NCI-H1092 treated with DMSO at 0.1 percent for 48 hours (cell line): ENCODE measurements at places on chromosomes 2 and 18.

DNA sequence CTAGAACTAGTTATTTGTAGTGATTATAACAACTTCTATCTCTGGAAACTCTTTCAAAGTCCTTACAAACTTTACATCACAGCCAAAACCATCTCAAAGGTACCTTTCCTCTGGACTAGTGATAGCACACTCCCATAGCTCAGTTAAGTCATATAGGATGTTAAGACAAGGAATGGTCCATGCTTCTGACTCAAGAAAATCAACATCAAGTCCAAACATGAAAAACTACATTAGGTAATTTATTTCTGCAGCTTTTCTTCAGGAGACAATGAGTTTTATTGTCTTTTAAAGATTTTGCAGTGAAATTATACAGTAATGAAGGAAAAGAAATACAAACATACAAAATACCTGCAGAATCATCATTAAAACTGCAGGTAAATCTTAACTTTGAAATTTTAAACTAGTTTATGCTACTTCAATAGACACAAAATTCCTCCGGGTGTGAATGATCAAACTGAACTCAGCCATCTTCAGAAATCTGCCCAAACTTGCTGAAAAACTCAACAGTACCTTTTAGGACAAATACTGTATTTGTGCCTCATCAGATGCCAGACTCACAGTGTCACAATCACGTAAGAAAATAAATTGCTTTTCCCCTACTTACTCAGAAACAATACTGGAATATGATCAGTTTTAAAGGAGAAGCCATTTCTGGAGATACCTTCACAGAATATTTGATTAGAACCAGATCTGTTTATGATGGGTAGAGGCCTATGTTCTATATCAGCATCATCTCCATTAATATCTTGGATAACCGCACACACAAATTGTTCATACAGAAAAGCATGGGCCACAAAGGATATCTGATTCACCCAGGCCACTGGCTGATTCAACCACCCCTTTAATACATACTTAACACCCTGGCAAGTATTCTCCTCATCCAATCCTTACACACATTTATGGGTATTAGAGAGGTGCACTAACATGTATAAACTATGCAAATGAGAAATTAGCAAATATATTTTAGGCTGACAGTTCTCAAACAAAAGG, 2.6 kb downstream of the TMEM131 start:
- DNase-seq: no peak

DNA sequence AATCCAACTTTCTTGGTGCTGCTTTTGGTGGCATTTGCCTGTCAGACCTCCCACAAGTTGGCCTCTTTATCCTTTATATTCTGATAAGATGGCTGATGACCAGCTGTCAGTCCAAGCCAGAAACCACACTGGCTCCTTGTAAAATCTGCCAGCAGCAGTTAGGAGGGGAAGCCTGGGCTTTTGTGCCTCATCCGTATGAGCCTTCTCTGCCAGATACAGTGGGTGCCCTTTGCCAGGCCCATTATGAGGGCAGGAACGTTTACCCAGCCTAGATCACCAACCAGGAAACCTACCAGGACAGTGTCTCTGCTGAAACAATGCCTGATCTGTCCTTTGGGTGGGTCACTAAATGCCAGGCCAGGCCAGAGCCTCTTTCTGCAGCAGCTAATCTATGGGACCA, 202.9 kb upstream of the SP5 start:
- peak; percentile 1 for DNase-seq

DNA sequence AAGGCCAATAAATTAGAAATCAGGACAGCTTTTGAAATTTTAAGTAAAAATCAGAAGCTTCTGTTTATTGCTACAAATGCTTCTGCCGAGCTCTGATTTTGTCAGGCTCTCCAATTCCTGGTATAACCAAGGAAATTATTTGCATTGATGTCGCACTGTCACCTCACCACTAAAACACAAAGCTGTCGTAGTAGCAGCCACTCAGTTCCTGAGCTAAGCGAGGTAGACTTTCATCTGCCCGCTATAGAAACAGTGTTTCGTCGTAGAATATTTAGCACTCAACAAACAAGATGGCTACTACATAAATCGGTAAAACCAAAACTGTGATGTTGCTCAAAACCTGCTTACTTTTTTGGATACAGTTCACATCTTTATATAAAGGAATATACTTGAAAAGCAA, 141.3 kb upstream of the FOSL2 start:
- DNase-seq: no peak

DNA sequence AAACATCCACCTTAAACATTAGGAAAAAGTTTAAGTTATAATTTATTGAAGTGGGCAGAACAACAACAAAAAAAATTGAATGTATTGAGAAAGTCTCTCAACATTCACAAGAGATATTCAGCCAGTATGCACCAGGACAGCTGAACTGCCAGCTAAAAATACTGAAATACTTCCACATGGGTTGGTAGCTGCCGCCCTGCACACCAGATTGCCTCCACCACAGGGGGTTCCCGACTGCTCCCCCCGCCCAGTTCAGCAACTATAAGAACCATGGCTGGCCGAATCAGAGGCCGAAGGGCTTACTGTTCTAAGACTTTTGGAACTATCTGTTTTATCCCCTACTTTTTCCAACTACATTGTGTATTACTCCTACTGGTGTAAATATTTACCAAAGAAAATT, 150.0 kb upstream of the LRP1B start:
- no peak for DNase-seq

GRCh38 chr2:191318729-191319078, 73.5 kb downstream of the MYO1B start:
- no peak for DNase-seq

DNA sequence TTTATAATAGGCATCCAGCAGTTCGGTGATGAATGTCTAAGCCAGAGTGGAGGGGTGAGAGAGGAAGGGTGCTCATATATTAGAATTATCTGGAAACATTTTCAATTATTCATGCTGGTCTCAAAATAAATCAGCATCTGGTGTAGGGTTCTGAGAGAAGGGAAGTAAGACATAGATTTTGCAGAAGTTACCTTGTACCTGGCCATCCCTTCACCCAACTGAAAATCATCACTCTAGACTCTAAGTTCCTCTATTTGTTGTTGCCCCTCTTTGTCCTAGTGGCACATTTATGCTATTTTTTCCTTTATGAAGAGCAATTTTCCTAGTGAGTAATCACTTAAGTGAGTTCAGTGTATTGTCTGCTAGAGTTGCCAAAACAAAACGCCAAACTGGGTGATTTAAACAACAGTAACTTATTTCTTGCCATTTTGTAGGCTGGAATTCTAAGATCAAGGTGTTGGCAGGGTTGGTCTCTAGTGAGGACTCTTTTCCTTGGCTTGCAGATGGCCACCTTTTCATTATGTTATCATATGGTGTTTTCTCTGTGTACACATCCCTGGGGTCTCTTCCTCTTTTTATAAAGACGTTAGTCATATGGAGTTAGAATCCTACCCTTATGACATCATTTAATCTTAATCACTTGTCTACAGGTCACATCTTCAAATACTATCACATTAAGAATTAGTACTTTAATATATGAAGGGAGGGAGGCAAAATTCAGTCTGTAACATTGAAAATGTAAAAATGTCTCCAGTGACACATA, 129.9 kb upstream of the KLHL14 start:
- no peak for DNase-seq

DNA sequence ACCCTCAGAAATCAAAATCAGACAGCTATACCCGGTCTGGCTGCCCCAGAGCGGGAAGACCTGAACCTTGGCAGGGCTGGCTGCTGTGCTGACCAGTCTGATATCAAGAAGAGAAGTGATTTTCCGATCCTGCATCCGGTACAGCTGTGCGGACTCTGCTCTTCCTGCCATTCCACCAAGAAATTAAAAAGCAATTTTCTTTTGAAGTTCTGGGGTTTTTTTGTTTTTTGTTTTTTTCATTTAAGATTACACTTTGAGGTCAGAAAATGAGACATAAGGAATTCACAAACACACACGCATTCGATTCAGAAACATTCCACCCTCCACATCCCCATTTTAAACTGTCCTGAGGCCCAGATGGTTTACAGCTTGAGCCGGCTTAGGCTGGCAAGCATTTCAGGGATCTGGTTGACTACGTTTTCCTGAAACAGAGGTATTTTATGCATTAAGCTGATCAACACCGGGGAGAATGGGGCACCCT, 156.5 kb downstream of the COL6A3 start:
- no peak for DNase-seq

- no peak for DNase-seq
These were observed 9.3 kb downstream of the HADHA start for GRCh38 chr2:26235089-26235488.
